ENCODE measurements at places on chromosomes 7 and 10.

DNA sequence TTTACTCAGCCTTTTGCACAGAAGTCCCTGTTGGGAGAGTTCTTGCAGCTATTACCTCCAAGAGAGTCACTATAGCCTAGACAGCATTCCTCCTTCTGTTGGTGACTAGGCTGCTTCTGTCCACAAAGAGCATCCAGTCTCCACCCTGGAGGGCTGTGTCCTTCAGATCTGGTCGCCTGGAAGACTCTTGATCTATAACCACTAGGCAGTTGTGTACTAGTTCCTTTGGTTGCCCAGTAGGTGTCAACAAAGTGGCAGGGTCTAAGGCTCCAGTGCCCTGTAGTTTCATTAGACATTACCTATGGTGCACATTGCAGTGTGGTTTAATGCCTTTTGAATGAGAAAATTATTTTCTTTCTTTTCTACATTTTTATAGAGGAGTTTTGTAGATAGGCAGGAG lies 11.3 kb upstream of the AKR1C2 start:
- no peak for DNase-seq

GRCh38 chr10:65341323-65341925 lies 1584.4 kb upstream of the LRRTM3 start:
- DNase-seq = no peak

DNA sequence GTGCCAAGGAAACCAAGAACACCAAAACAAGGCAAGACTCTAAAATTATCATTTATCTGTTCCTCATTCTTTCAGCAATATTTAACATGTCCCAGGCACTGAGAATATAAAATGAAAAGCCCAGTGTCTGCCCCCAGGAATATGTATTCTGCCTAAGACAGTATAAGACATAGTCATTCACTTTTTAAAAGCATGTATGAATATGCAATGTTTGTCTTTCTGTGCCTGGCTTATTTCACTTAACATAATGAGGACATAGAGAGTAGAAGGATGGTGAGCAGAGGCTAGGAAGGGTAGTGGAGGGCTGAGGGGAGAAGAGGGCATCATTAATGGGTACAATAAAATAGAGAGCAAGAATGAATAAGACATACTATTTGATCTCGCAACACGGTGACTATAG lies 44.6 kb upstream of the BET1 start:
- no peak for DNase-seq

GRCh38 chr7:738723-739454 lies 11.8 kb upstream of the PRKAR1B start:
- no peak for DNase-seq

GRCh38 chr10:31635415-31636065 lies 293.1 kb downstream of the ARHGAP12 start:
- DNase-seq = no peak

DNA sequence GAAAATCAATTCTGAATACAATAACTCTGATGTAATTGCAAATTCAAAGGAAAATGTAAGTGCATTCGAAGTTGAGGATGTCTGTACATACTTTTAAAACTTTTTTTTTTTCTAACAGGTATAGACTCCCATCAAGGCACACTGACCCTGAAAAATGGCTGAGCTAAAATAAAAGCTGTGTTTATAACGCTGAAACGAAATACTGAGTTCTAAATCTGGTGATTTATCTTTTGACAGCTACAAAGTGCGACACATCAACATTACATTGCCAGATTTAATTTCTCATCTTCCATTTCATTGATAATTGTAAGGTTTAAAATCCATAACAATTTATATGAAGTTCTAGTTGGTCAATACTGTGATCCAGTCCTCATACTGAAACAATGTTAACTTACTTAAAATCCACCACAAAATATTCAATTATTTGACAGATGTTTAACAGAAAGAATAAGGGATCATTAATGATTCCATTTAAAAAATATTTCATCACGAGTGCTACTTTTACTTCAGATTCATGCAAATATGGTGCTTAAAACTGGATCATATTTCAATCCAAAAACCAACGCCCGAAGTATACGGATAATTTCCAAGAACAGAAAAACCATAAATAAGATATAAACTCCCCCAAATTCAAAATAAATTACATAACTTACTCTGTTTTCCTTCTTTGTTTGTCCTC lies 1.4 kb downstream of the RAB11FIP2 start:
- no peak for DNase-seq

DNA sequence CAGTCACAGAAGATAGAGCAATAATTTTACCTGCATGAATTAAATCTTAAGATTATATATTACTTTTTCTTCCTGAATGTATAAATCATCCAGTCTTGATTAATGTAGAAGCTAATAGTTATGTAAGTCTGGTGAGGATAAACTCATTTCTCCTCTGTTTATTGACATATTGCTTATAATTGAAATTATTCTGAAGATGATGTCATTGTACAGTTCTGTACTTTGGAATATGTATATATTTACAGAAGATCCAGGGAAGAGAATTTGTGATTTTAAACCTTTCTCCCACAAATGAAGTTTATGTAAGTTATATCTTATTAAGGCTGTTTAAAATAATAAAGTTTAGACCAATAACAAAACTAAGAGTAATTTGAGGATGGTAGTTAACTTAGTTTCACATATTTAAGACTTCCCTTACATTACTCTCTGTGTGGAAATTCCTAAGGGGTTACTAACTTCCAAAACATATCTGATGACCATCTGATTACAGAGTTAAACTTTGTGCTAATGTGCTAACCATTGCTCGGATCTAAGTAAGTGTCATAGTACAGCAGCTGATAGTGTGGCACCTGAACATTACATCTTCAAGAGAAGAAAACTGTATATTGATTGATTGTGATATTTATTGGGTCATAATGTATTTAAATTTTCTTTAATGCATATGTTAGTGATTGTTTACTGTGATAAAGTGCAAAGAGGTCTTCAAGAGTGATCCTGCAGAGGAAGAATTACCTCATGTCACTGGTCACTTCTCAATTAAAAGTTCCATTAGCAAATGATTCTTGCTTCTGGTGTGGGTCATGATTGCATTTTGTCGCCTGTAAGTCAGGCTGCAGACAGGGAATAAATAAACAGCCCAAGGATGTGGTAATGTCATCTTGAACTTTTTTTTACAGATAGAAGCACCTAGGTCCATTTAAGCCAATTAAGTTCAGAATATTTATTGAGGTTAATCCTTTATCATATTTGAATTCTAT lies 96.9 kb downstream of the UBE3C start:
- no peak for DNase-seq

DNA sequence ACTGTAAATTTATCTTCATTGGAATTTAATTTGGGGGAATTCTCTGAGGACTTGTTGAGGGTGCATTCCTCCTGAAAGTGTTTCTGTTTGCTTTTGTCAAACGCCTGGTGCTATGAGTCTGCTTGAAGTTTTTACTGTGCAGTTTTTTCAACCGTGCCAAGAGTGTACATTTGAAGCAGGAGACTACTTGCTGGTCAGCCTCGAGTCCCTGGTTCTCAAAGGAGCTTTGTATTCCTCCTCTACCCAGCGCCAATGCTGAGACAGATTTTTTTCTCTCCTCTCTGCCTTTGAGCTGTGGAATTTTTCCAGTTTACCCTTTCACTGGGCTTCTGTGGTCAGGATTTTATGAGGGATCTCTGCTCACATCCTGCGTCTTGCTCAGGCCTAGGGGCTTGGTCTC lies 62.1 kb downstream of the NPY start:
- no peak for DNase-seq

- no peak for DNase-seq
Measured at GRCh38 chr7:30971440-30971839, 7.7 kb downstream of the GHRHR start.

DNA sequence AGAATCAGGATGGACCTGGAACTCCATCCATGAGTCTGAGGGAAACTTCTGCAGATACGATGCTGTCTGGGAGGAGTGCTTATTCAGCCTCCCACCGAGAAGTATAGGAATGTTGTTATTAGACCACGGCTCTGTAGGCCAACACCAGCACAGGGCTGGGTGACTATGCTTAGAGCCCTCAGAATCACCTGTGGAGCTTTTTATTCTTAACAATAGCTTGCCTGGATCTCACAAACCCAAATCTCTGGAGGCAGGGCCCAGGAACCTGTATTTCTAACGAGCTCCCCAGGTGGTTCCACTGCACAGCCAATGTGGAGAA lies 55.6 kb upstream of the ARID5B start:
- no peak for DNase-seq

DNA sequence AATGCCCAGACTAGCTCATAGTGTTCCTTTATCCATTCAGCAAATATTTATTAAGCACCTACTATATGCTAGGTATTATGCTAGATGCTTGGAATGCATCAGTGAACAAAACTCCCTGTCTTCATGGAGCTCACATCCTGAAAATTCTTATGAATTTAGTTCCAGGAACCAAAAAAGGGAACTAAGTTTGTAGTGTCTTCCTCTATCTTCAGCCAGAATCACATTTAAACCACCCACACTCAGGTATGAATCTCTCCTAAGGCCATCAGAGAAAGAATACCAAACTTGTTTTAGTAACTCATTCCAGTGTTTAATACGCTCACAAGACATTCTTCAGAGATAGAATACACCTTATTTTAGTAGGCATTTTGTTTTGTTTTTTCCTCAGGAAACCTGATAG lies 10.1 kb upstream of the EGR2 start:
- DNase-seq = no peak

DNA sequence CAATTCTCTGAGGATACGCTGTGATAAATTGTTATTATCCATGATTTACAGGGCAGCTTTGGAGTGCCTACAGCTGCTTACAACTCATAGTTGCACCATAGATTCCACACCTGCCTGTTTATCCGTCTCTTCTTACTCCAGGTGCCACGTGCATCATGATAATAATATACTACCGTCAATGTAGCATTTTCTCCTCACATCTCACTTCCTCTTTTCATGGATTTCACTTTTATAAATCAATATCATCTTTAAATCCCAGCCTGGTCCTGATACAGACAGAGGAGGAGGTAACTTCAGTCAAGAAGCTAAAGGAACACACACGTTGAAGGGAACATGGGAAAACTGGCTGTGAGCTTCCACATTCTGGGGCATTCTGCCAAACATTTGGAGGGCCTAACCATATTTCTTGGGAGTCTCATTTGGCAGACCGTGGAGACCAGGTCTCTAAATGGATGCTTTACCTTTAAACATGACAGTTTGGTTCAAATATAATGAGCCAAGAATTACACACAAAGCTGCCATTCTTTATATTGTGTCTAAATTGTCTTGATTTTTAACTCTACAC lies 2.4 kb downstream of the CH25H start:
- no peak for DNase-seq

- DNase-seq = no peak
Measured at GRCh38 chr7:17952387-17952786, 12.1 kb upstream of the SNX13 start.

GRCh38 chr10:129156406-129156805 lies 310.6 kb upstream of the MGMT start:
- no peak for DNase-seq

GRCh38 chr7:128739990-128740682 lies 977 bp downstream of the CALU start:
- no peak for DNase-seq

DNA sequence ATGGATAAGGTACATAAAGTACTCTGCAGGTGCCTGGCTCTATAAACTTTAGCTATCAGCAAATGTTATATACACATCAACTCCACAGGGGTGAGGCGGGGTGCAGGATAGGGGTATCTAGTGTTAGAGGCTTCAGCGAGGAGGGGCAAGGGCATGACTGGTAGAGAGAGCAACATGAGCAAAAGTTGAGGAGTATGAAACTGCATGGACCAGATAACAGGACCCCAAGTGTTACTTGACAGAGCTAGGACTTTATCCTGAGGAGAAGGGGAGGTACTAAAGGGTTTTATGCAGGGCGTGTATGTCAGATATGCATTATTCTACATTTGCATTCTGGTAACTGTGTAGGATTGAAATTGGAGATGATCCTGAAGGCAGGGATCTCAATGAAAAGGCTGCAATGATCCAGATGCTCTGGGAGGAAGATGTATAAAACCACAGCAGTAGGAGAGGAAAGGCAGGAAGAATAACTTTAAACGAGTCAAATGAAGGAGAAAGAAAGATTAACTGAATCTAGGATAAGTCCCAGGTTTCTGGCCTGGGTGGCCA lies 109.8 kb upstream of the FAM133B start:
- DNase-seq = no peak

DNA sequence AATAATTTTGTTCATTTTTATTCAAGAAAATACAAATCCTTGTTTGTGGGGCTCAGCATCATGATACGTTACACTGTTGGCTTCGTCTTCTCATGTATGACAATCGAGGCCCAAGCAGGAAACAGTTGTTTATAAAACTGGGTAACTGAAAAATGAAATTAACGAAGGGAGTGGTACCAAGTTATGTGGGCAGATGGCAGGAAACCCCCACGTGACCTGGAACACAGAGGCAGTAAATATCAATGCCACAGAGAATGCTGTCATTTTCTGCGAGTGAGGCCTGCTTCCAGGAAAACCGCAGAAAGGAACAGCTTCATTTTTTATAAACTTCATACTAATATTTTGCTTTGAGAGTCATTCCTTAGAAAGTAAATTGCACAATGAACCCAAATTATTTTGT lies 201.0 kb upstream of the ADARB2 start:
- no peak for DNase-seq

DNA sequence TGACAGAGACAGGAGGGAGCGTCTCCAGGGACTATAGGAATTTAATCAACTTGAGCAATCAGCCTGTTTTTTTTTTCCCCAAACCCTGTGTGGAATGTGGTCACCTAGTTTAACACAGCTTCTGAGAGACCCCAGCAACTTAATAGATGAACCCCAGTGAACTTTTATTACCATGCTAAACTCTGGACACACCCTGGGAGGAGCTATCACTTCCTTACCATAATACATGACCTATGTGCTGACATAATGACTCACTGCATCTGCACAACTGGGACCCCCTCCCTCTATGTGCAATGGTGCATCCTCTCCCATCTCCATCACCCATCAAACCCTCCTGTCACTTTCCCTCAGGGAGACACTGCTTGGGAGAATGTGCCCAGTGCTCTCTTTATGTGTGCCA lies 83.7 kb downstream of the EPC1 start:
- DNase-seq = no peak

DNA sequence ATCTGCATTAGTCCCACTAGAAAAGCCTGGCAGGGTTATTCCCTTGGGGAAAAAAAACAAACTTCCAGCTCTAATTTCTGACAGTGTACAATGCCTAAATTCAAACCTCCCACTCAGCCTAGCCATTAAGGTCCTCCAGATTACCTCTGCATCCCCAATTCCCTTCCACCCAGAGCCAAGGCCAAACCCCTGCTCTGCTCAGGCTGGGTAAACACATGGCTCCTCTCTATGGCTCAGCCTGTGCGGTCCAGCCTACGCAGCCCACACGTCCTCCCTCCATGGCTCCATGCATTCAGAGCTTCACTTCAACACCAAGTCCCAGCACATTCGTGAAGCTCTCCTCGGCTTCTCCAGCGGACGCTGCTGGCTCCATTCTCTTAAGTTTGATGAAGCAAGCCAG lies 5.2 kb downstream of the DLG5 start:
- DNase-seq = no peak

- DNase-seq = no peak
Measured at GRCh38 chr7:133863362-133864061, 263.6 kb upstream of the LRGUK start.
